ENCODE measurements at places on chromosomes 3 and 15.

- no peak for DNase-seq
Observed at GRCh38 chr15:90046289-90046688, 45.2 kb downstream of the ZNF710 start.

GRCh38 chr3:113147681-113148261, 63.6 kb upstream of the BOC start:
- DNase-seq: no peak

GRCh38 chr15:38564557-38565286, at the start of gene RASGRP1:
Gene RASGRP1 (minus strand): TSS chr15:38564814. CDS start chr15:38564628, 186 bp downstream.
- peak; percentile 92 for DNase-seq

DNA sequence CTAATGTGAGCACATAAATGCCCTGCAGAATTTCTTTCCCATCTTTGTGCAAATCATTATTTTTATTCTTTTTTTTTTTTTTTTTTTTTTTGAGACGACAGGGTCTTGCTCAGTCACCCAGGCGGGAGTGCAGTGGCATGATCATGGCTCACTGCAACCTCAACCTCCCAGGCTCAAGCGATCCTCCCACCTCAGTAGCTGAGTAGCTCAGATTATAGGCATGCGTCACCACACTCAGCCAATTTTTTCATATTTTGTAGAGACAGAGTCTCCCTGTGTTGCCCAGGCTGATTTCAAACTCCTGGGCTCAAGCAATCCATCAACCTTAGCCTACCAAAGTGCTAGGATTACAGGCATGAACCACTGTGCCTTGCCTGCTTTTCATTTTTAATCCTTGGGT, 22.9 kb downstream of the DAG1 start:
- DNase-seq: no peak

- DNase-seq: peak; percentile 35
Observed at GRCh38 chr15:40940296-40940801, 11.2 kb downstream of the DLL4 start.

DNA sequence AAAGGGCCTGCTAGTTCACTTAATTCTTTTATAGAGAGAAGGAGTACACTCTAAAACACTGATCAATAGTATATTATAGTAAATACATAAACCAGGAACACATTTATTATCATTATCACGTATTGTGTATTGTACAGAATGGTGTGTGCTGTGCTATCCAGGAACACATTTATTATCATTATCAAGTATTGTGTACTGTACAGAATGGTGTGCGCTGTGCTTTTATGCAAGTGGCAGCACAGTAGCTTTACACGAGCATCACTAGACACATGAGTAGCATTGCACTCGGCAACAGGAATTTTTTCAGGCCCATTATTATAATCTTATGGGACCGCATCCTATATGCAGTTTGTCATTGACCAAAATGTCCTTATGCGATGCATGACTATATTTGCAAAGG, 20.9 kb upstream of the MUC20 start:
- no peak for DNase-seq

DNA sequence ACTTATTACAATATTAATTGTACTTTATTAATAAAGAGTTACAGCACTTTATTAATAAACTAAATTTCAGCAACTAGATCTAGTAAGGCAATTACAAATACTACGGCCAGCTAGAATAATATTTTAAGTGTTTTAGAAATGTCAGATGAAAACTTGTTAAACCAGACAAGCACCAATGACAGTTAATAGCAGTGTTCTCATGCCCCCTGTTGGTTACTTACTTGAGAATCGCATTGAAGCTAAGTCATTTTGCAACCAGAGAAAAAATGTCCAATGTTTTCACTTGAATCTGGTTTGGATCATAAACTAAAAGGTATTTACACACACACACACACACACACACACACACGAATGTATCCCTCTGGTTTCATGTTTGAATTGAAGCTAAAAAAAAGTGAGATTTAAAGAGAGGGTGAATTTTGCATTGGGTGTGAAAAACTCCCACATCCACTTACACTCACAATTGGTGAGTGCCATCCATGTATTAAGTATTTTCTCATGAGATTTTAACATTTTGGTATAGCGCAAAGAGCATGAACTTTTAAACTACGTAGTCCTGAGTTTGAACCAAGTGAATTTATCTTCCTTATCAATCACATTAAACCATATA, 347.7 kb downstream of the ZBBX start:
- DNase-seq: no peak

GRCh38 chr3:52501046-52501445, 5.9 kb downstream of the STAB1 start:
- no peak for DNase-seq

- no peak for DNase-seq
Observed at GRCh38 chr15:57172925-57173324, 203.4 kb upstream of the CGNL1 start.

DNA sequence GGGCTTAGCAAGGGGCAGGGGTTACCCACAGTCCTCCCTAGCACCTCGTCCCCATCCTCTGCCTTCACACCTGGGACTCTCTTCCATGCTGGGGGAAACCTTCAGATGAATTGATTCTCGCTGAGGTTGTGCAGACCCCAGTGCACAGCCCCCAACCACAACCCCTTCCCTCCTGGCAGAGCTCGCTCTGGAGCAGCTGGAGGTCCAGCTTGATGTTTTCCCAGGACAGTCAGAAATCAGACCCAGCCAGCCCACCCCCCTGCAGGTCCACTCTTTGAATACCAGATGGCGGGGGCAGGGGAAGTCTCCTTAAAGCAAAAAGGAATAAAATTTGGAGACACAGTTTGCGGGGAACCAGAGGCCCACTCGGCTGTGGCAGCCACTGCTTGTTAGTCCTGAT, 234.4 kb downstream of the XXYLT1 start:
- DNase-seq: no peak

DNA sequence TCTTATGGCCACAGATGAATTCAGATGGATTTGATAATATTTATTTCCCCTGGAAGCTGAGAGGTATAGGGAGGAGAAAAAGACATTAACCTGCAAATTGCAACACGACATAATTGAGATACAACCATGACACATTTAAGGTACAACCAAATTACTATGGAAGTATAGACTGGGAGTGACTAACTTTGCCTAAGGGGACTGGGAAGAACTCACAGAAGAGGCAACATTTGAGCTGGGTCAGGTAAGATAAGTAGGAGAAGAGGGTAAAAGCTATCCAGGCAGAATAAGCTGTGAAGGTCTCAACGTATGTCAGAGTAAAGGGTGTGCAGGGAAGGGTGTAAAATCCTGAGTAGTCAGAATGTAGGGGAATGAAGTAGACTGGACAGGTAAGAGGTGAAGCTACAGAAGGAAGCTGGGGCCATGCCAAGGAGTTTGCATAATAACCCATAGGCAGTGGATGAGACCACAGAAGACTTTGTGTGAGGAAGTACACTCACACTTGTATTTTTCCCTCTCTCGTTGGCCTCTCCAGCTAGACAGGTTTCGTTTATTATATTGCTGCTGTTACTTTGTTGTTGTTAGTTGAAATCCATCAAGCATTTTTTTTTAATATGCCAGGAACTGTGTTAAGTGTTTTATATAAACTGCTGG, 28.0 kb upstream of the PTX3 start:
- no peak for DNase-seq

DNA sequence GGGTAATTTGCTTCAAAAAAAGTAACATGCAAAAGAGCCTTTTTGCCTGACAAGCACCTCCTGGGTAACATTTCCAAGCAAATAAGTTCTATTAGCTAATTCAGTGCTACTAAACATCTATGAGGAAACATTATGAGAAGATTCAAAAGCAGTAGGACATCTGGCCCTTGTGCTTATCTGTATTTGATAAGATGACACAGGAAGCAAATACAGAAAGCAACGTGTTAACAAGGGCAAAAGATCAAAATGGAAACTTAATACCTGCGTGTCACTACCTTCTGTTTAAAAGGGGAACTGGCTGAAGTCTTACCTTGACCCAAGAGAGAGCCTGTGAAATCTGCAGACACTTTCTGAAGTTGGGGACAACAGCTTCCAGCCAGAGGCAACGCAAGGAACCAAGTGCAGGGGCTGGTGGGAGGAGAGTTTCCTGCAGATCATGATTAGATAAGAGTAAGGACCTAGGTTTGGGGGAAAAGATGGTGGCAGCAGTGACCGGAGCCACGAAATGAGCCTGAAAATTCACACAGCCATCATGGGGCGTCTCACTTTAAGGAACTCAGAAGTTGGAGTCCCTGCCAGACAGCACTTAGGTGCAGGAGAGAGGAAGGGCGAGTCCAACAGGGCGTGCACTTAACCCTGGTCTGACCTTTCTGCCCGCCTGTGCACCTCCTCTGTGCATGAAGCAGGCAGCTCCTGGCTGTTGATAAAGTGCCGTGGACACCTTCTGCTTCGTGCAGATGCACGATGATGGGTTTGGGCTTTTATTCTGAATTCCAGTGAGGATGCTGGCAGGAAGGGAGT, 153.6 kb upstream of the BHLHE40 start:
- DNase-seq: no peak

GRCh38 chr3:120559242-120560061, 36.7 kb upstream of the NDUFB4 start:
- no peak for DNase-seq

DNA sequence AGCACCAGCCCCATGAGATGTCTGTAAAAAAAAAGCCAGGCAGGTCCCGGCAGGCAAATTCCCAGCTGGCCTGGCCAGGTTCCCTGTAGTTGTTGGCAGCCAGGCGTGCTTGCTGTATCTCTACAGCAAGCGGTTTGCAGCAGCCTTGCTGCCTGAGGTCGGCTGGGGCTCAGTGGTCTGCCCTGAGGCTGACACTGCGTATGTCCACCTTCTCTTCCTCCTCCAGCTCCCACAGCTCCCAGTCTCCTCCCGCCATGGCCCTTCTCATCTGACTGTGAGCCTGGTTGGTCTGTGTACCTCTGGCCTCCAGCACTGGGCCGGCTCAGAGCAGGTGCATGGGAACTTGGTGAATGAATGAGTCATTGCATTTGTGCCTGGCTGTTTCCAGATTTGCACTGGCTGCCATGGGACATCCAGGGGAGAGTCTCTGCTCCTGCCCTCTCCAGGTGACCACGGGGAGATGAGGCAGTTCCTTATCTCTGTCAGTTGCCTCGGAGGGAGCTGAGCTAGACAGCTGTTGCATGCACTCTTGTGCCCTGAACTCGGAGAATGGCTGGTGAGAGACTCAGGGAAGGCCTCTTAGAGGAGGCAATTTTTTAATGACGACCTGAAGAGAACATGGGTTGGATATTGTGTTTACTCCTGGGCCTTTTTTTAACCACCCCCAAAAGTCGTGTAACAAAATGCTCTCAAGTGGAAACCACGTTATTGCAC, 43.0 kb downstream of the SPSB4 start:
- DNase-seq: no peak

- no peak for DNase-seq
Observed at GRCh38 chr3:127744875-127745274, 72.1 kb downstream of the ABTB1 start.

GRCh38 chr3:20060974-20061685, 20.9 kb downstream of the KAT2B start:
- no peak for DNase-seq

DNA sequence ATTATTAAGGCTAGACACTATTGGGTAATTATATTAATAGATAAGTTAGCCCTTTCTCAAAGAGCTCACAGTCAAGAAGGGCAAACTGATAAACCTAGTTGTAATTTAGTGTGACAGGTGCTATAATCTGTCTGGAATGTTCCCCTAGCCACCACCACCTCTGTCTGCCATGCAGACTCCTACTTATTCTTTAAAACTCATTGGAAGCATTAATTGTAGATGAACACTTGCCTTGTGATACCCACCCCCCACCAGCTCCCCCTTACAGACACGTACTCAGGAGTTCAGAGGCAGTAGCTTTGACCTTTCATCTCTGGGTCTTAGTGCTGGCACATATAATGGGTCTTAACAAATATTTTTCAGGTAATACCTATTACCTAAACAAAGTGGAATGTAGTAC, 195.9 kb downstream of the TP63 start:
- no peak for DNase-seq

DNA sequence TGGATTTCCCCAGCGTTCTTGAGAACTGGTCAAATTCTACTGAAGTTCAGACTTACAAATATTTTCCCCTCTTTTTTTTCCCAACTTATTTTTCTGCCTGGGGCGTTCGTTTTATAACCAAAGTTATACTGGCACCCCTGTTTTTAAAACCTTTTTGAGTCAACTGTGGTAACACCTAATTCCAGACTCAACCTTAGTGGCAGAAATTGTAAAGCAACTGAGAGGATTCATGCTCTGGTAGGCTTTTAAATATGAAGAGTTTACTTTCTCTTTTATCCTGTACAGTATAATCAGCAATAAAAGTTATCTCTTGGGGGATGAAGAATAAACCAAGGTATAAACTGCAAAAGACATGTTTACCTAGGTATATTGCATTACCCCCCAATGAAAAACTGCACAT, 2.3 kb downstream of the IL5RA start:
- no peak for DNase-seq

DNA sequence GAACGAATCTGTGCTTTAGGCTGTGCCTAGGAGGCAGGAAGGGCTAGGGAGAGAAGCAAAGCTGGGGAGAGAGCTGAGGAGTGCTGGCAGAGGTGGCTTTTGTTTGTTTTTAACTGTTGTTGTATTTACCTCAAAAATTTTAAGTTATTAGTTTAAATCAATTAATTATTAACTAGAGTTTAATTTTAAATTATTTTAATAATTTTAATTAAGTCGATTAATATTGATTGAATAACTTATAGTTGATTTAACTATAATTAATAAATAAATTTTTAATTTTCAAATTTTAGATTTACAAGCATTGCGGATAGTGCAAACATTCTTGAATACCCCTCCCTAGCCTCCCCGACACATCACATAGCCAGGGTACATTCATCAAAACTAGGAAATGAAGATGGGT, 30.6 kb downstream of the KLF15 start:
- no peak for DNase-seq

- DNase-seq: no peak
Observed at GRCh38 chr3:143124601-143125520, 5.3 kb downstream of the CHST2 start.

GRCh38 chr15:36579792-36580431, 486 bp downstream of the CDIN1 start:
- no peak for DNase-seq

DNA sequence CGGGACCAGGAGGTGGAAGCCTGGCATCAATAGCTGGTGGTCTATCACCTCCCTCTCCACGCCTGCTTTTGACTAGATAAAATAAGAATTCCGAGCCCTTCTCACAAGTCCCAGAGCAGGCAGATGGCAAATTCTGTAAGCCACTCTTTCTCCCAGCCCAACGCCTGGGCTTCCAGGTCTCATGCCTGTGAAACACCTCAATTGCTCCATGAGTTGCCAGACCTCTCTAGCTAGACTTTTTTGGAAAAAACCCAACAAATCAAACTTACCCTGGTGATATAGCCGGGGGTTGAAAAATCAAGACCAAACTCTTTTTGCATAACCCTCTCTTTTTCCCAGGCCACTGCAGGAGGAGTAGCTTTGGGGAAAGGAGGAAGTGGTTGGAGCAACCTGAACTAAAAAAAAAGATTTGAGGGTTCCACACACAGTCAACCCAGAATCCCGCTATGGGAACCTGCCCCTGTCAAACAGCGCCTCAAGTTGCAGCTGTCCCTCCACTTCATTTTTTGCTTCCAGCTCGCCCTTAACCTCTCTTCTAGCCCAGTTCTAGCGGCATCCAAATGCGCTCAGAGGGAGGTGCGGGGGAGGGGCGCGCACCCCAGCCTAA, 7.0 kb downstream of the BHLHE40 start:
- no peak for DNase-seq

GRCh38 chr3:188198001-188198400, 44.0 kb downstream of the LPP start:
- no peak for DNase-seq

Measured in B cell (primary cell).